8988T (cell line): ENCODE measurements at places on chromosomes 5 and 9.

DNA sequence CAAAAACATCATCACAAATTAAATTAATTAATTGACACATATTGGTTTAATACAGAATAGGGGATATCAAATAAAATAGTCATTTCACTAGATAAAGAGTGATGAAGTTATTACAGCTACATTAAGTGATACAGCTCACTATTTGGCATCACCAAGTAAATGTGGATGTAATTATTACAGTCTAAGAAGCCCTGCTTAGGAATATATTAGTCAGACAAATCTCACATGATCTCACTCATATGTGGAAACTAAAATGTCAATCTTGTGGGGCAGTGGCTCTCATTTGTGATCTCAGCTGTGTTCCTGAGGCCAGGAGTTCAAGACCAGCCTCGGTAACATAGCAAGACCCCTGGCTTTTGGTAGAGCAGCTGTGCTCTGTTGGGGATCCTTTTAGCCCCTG is 233.4 kb upstream of the RGMB start:
- DNase-seq = no peak

DNA sequence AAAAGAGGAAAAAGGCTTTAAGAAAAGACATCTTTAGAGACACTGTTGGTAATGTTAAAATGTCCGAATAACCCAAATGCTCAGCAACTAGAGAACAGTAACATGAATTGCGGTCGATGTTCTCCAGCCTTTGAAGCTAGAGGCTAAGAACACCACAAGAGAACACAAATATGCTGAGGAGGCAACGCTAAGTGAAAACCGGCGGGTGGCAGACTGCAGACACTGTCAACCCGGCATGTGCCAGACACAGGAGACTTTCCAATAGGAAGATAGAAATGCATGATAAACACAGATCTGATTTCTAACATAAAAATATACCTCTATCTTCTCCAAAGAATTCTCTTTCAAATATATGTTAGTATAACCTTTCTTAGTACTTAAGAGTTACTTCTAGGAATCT is 18.4 kb upstream of the DDX41 start:
- DNase-seq = no peak

GRCh38 chr9:14294659-14295058 is 19.3 kb downstream of the NFIB start:
- no peak for DNase-seq

GRCh38 chr9:99457406-99457805 is 235.3 kb downstream of the SEC61B start:
- no peak for DNase-seq

- DNase-seq = no peak
Observed at GRCh38 chr9:75156858-75157257, 68.5 kb downstream of the OSTF1 start.

GRCh38 chr5:145467446-145467845 is 367.7 kb downstream of the PRELID2 start:
- no peak for DNase-seq

- DNase-seq = no peak
Observed at GRCh38 chr9:112194969-112195431, 19.9 kb upstream of the SUSD1 start.

GRCh38 chr5:72682561-72682960 is 133.9 kb upstream of the TNPO1 start:
- DNase-seq = no peak

DNA sequence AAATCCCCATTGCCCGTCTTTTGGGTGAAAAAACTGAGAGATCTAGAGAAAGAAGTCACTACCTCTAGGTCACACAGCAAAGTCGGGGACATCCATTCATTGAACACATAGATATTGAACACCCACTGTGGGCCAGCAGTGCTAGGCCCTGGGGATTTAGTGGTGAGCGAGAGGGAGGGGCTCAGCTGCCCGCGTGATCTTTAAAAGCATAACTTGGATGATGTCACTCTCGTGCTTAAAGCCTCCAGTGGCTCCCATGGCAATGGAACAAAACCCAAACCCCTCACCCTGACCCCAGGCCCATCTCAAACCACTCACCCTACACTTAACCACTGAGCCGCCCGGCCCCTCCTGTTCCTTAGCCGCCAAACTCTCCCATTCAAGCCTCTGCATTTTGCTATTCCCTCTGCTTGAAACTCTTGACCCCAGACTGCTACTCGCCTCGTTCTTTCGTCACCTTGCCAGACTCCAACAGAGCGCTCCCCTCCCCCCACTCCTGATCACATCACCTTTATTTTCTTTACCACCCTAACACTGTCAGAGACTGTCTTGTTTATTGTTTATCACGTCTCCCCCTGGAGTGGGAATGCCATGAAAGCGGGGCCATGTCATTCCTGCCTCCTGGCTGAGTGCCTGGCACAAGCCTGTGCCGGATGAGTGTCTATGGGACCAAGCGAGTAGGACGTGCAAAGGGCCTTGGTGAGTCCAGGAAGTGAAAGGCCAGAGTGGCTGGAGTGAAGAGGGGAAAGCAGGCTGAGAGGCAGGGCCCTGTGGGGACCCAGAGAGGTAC is 710 bp upstream of the PIP5KL1 start:
- no peak for DNase-seq

GRCh38 chr9:24846248-24846912 is 300.7 kb upstream of the IZUMO3 start:
- DNase-seq = no peak

GRCh38 chr9:130185017-130185416 is 12.8 kb downstream of the NCS1 start:
- DNase-seq = no peak

DNA sequence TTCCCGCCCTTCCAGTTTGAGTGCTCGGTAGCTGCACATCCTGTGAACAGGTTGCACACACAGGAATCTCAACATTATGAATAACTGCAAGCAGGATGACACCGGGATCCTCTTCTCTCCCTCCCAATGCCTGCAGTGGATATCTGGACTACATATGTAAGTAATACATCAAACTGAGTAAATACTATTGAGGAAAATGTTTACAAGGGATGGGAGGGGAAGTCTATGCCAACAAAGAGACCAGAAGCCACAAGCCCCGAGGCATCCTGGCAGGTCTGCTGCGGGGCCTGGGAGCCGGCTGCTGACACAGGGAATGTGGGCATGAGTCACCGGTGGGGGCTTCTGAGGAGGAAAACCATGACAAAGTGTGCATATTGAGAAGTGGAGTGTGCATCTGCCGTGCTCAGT is 8.6 kb upstream of the ANKRD33B start:
- DNase-seq = peak; percentile 85

GRCh38 chr5:96247097-96247701 is 185.8 kb downstream of the PCSK1 start:
- no peak for DNase-seq

DNA sequence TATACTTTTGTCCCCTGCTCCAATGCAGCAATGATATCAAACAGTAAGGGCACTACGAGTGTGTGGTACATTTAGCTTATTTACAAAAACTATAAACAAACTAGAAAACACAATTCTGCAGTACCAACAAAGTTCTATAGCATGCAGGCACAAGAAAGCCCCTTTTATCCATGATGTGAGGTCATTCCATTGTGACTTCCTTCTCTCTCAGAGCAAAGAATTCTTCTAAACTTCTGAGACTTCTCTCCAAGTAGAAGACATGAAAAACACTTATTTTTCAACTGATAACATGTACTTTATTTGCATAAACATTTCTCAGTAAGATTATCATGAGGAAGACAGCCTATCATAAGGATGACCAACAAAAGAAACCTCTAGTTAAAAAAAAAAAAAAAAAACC is 569.8 kb downstream of the TLE1 start:
- DNase-seq = no peak

- DNase-seq = no peak
Observed at GRCh38 chr5:64763948-64764503, 4.5 kb downstream of the SREK1IP1 start.

GRCh38 chr9:123399803-123400378 is 43.9 kb downstream of the CRB2 start:
- peak; percentile 81 for DNase-seq

DNA sequence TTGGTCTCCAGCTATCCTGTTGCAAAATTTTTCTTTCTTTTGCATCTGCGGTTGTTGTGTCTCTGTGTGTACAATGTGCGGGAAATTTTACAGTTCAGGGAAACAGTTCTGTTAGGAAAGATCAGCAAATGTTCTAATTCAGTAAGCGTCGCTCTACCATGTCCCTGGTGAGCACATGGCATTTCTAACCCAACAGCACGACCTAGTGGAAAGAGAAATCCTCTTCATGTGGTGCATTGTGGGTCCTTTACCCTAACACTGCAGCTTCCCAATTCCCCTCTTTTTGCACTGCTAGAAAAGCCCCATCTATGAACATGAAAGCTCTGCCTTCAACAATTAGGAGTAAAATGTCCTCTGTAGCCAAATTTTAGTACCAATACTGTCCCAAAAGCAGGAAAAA is 974.2 kb upstream of the CDH9 start:
- DNase-seq = no peak

- peak; percentile 21 for DNase-seq
Observed at GRCh38 chr5:62720031-62720441, 141.4 kb downstream of the LRRC70 start.

DNA sequence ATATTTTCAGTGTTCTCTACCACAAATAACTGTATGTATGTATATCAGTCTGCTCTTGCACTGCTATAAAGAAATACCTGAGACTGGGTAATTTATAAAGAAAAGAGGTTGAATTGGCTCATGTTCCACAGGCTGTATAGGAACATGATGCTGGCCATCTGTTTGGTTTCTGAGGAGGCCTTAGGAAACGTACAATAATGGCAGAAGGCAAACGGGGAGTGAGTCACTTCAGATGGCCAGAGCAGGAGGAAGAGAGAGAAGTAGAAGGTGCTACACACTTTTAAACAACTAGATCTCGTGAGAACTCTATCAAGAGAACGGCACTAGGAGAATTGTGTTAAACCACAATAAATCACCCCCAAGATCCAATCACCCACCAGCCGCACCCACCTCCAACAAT is 121.7 kb downstream of the ADAMTS6 start:
- DNase-seq = no peak

GRCh38 chr9:136201609-136202453 is 3.1 kb downstream of the LHX3 start:
- DNase-seq = no peak

GRCh38 chr5:59760785-59761348 is 132.7 kb downstream of the PDE4D start:
- no peak for DNase-seq
